ENCODE measurements at places on chromosomes 7 and 10.

- no peak for DNase-seq
These were observed 102.2 kb downstream of the HDAC9 start for GRCh38 chr7:18597754-18598153.

DNA sequence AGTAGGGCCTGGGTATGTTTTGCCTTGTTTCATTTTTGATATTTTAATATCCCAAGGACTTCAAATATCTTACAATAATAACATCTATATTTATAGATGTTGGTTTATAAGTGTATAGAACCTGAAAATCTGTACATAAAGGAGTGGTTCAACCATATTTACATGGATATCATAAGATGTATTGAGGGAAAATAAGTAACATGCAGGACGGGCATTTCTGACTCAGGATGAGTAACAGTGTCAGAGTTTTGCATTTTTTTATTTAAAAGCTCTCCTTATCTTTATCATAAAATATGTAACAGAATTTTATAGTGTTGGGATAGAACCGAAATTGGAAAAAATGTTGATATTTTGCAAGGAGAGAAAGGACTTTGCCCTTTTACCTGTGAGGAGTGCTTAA lies 1438.7 kb downstream of the REEP3 start:
- no peak for DNase-seq

DNA sequence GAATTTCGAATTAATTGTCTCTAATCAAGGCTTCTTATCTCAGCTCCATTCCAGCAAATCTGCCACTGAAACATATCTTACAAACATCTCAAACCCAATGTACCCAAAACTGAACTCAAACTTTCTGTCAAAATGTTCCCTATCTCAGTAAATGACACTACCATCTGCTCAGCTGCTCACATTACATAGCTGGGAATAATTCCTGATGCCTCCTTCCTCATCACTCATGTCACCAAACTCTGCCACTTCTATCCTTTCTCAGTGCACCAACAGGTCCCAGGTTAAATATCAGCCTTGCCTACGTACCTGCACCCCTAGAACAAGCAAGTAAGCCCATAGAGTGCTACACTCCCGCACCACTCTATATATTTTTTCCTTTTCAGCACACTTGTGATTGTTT lies 12.4 kb downstream of the WAPL start:
- DNase-seq: no peak

DNA sequence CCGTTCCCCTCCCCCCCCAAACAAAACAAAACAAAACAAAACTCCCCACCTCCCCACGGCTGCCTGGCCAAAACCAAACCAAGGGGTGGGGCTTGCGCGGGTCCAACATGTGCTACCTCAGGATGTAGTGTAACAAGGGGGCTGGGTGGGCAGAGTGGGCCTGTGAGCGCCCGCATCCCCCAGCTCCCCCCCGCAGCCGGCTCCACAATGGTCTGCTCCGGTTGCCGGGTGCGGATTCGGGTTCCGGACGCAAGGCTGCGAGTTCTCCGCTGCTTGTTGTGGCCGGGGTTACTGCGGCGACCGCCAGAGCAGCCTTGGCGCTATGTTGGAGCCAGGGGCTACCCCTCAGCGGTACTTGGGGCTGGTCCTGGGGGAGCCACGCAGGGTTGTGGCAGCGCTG lies 4.9 kb downstream of the C10orf143 start:
- DNase-seq: no peak

DNA sequence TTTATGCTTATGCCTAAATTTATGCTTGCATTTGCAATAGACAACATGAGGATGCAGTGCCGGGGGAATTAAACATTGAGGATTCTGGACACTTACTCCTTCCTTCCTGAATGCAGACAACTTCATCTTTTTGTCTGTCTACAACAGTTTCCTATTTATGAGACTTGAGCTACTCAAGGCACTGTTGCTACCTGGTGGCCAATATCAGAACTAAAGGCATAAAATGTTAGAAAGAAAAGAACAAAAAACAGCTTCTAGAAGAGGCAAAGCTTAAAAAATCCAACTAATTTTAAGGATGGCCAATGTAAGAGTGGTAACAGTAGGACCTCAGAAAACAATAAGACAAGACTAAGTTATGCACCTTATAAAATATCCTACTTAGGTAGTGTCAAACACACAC lies 144.5 kb upstream of the PTN start:
- no peak for DNase-seq

All from stimulated activated CD8-positive, alpha-beta memory T cell treated with anti-CD3 and anti-CD28 coated beads, Interleukin-4, amount 100 ng/mL, for 24 hours (primary cell).